ENCODE measurements at places on chromosomes 4 and X.
A peak's percentile ranks its signal among the peaks of the same experiment; 100 is the strongest.

- DNase-seq, result peak; percentile 14
These were observed 38.4 kb downstream of the SAGE1 start for GRCh38 chrX:135931644-135932487.

- no peak for DNase-seq
These were observed 23.7 kb downstream of the SLC10A6 start for GRCh38 chr4:86825511-86825910.

- no peak for DNase-seq
These were observed 155.7 kb downstream of the PAPSS1 start for GRCh38 chr4:107564326-107564725.

DNA sequence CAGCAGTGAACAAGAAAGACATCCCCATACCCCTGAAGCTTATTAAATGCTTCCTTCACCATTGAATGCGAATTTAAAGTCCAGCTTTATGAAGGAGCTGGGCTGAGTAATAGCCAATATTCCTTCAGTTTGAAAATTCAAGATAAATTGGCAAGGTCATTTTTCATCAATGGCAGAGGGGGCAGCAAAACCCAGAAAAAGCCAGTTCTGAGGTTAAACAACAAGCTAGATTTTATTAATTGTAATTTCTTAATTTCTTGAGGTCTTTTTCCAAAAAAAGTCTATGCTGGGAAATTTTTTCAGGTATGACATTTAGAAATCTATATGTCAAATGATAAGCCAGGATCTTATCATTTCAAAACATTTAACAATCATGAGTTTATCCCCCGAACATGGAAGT is 808.9 kb downstream of the RPA4 start:
- DNase-seq, result no peak

- DNase-seq, result no peak
These were observed 132.2 kb upstream of the TRIM2 start for GRCh38 chr4:153071958-153072598.

DNA sequence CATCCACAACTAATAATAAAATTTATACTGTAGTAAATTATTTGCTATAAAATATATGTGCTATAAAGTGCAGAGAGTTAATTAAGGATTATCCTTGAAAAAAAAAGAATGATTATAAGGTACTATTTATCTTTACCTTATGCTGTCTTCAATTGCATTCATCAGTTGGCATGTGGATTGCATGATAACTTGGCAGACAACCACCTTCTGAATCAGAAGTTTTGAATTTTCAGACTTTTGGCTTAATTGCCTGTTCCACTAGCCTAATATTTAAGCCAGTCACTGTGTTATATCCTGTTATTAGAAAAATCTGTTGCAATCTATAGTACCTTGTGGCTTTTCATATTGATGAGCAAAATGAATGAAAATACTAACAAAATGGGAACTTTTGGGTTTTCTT is 1040.3 kb upstream of the PCDH10 start:
- no peak for DNase-seq

DNA sequence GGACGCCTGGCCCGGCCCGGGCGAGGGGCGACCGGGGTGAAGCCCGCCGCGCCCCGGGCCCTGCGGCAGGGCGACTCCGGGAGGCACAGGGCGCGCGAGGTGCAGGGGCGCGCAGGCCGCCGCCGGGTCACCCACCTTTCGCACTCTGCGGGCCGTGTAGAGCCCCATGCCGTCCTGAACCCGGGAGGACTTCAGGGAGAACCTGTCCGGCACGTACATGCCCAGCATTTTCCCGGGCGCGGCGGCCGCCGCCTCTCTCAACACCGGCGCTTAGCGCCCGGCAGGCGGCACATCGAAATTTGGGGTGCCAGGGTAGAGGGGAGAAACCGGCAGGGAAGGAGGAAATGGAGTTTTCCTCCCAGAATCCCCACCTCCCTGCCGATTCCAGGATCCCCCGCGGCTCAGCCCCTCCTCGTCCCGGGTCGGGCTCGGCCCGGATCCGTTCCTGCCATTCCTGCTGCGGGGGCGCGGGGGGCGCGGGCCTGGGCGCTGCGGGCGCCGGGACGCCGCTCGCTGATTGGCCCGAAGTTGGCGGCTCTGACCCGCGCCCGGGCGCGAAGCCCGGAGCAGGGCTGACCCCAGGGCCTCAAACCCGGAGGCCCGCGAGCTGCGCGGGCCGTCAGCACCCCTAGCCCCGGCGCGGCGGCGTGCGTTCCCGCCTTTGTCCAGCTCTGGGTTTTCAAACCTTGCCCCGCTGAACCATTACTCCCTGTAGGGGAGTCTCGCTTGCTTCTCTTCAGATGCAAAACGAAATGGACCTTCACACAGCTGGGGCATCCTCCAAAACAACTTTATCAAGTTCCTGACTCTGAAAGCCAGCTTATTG is at the start of gene PRDM5:
Gene PRDM5, minus strand, starts transcription at position 346 of the 826 bp plus-strand sequence. Its CDS starts 118 bp downstream, at position 228.
- DNase-seq, result no peak

- no peak for DNase-seq
These were observed 17.0 kb upstream of the WDR17 start for GRCh38 chr4:176048631-176049030.

GRCh38 chr4:1866189-1866661 is 5.0 kb upstream of the NSD2 start:
- no peak for DNase-seq

DNA sequence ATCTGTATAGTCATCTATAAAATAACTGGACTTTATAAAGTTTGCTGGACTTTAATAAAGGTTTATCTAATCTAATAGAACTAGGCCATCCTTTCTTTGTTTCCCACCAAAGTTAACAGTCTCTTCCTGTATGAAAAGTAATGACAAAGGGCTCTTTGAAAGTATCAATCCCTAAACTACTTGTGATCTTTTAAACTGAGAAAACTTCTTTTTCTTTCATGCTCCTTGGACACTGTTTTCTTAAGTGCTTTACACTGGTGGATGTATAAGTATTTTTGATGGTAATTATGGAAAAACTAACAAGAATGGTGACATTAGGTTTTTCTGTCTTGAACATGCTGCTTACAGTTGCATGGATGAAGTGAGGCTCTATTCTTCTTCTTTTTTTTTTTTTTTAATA is 2.4 kb upstream of the ZFX start:
- no peak for DNase-seq

DNA sequence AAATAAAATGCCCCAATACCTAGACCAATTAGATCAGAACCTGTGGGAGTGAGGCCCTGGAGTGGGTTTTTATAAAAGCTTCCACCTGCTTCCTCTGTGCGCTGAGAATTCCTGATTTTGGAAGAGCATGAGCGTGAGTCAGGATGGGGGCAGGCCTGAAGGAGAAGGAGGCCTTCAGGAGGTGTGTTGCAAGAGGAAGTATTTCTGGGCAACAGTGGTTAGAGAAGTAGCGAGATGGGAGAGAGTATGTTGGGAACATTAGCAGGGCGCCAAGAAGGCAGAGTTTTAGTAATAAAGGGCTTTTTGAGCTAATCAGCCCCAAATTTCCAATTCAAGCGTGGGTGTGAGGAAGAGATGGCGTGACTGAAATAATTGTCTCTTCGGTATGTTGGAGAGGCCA is 349.8 kb downstream of the UNC5C start:
- DNase-seq, result no peak

DNA sequence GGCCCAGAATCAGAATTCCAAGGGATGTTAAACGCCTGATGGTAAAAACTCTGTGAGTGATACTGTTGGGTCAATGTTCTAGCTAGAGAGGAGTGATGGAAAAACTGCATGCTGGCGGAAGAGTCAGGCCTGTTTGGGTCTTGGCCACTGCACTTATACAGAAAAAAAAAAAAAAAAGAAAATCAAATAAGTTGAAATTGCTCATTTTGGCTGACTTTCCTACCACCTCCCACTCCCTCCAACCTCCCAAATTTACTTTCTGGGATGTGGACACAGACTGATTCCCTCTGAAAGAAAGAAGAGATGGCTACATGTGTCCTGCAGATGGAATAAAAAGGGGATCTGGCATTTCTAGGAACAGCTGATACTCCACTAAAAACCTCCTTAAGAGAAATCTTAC is 234.1 kb upstream of the GIMD1 start:
- no peak for DNase-seq

DNA sequence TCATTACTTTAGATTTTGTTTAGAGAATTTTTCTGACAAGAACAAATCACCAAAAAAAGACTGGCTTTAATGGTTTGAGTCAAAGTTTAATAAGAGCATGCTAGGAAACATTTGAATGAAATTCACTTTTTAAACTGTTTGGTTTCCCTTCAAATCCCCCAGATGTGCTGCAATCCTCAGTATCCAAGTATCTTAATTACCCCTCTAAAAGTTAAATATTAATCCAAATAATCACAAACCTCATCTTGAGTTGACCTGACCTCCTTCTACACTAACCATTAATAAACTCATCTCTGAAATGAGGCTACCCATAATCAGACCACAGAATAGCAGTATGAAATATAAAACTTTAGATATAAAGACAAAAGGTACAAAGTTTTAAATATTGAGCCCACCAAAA is 10.1 kb downstream of the DHX15 start:
- DNase-seq, result no peak

GRCh38 chrX:133390676-133391075 is 24.6 kb downstream of the GPC4 start:
- DNase-seq, result no peak

All from stimulated activated CD4-positive, alpha-beta T cell treated with anti-CD3 and anti-CD28 coated beads, Interleukin-1b, Interleukin-23, amount 100 ng/mL, for 1 hour (primary cell).